ENCODE measurements at places on chromosomes 3 and 15.

- DNase-seq, result no peak
Observed at GRCh38 chr3:10485806-10486205, 19.6 kb downstream of the ATP2B2 start.

DNA sequence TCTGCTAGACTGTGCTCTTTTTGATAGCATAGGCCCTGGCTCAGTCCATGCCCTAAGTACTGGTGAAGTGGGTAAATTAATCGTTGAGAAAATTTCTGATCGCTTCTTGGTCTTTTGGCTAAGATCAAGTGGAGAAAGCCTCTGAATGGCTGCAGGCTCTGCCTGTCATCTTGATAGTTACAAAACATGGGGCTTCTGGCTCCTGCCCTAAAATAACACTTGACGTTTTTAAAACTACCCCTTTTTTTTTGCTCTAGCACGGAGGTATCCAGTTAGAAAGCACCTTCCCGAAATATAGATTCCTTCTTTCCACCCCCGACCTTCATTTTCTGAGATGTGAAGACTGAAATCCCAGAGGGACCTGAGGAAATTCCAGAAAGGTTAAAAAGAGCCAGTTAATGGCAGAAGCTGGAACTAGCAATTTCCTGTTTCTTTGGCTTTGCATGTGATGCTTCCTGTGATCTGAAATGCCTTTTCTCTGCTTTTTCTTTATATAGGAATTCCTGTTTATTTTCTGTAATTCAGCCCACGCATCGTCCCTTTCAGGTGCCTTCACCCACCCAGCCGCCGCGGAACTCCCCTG, 799 bp upstream of the C2CD4B start:
- peak; percentile 16 for DNase-seq

DNA sequence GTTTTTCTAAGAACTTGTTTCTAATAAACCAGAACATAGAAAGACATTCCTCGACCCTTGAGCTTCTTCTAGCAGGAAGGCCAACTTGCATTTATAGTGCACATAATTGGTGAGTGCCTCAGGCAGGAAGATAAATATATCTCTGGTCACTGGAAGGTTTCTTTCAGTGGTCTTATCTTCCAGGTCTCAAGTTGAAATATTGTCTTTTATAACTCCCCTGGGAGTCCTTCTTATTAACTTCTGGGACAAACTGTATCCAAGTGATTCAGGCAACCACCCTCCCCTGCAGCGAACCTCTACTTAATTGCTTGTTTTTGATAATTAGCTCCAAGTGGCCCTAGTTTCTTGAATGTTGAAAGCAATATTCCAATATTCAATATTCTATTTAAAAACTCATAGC, 346.8 kb upstream of the GOLIM4 start:
- DNase-seq, result no peak

- no peak for DNase-seq
Observed at GRCh38 chr3:130621824-130622223, 104.8 kb downstream of the COL6A6 start.

- no peak for DNase-seq
Observed at GRCh38 chr15:27088584-27089232, 117.7 kb downstream of the GABRG3 start.

GRCh38 chr3:38169027-38169317, 3.6 kb downstream of the OXSR1 start:
- DNase-seq, result no peak

DNA sequence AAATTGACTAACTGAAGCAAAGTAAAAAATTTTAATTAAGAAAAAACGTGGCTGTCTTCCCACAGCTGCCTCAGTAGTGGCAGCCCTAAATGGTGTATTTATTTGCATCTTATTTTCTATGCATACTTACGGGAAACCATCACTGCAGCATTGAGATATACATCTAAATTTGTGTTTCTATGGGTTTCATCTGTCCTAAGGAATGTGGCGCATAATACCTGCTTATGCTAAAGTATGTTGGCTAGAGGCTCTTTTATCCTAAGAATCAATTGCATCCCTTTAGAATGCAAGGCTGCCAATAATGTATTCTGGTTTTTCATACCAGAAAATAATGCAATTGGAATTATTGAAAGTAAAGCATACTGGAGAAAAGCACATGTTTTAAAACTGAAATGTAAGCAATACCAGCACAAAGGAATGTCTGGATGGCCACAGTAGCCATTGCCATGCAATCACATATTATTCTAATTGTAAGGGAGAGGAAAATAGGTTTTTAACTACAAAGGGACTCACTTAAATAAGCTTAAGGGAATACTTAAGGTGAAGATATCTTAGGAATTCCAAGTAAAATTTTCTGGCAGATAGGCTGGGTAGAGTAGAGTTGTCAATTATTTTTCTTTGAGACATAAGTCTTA, 834.5 kb upstream of the NECTIN3 start:
- DNase-seq, result no peak

- no peak for DNase-seq
Observed at GRCh38 chr3:55937301-55937700, 450.2 kb upstream of the WNT5A start.

DNA sequence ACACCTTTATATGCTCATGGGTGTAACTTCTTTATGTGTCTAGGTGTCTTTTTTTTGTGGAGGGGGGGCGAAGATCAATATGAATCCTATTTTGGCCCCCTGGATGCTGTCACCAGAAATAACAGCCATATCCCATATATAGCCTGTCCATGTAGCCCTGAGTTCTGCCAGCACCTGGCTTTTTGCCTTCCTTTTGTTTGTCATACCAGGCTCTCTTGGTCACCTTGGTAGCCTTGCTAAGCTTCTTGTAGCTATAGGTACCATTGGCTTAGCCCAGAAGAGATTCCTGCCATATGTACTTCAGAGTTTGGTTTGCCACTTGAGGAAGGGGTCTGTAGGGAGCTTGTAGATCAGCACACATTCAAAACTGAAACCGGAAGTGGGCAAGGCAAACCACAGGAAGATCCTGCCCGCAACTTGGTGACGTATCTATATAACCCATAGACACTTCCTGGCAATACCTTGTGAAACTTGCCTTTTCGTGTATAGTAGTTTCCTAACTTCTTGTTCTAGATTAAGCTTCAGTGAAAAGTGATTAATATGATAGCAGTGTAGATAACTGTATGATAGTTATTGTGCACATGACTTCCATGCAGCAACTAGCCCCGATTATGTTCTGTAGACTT, 11.9 kb downstream of the RASA2 start:
- DNase-seq, result no peak

GRCh38 chr15:74395319-74396145, 28.1 kb upstream of the CYP11A1 start:
- no peak for DNase-seq

DNA sequence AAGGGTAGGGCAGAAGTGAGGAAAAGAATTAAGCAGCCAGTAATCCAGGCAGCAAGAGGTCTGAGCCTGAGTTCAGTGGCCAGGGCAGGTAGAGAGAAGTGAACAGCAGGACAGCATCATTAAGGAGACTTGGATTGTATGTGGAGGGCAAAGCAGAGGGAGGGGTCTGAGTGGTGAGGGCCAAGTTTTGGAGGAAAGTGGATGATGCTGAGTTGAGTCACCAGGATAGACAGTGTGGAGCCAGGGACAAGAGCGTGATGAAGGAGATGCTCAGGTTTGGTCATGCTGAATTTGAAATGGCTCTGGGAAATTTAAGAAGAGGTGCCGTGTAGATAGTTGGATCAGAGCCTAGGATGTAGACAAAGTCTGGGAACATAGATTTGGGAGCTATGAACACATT, 93.1 kb downstream of the ARHGEF26 start:
- no peak for DNase-seq

DNA sequence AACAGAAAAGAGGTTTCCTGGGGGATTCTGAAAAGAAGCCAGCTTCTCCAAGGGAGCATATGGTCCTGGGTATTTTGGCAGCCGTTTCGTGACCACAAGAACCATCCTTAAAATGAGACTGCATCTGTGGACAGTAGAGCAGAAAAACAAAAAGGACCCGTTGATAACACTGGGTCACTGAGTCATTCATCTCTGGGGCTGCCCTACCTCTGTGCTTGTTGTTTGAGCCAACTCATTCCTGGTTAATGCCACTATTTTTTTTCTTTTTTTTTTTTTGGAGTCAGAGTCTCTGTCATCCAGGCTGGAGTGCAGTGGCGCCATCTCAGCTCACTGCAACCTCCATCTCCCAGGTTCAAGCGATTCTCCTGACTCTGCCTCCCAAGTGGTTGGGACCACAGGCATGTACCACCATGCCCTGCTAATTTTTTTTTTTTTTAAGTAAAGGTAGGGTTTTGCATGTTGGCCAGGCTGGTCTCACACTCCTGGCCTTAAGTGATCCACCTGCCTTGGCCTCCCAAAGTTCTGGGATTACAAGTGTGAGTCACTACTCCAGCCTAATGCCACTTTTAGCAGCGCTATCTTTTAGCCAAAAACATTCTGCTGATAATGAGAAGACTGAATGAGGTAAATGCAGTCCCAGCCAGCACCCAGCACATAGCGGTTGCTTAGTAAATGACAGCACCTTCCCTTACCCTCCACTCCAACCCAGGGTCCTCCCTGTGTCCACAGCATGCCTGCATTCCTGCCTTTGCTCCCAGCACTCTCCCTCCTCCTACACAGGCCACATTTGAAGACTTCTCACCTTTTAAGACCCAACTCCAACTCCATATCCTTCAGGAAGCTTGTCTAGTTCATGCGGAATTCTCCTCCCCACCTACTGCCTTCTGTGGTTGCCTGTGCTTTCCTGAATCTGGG, 9.1 kb upstream of the ISL2 start:
- no peak for DNase-seq

DNA sequence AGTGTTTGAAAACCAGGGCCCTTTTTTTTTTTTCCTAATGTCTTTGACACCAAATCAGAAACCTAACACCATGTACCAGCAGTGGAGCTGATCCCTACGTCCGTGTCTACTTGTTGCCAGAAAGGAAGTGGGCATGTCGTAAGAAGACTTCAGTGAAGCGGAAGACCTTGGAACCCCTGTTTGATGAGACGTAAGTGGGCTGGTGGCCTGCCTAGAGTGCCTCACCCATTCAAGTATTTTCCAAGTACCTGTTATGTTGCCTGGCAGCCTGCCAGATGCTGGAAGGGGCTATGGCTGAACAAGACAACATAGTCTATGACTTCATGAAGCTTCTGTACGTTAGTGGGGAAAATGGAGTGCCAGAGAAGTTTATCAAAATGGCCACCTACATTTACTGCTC, 39.7 kb downstream of the ESYT3 start:
- DNase-seq, result no peak

- DNase-seq, result no peak
Observed at GRCh38 chr3:160544844-160545503, 20.4 kb downstream of the KPNA4 start.

GRCh38 chr3:71673486-71673885, 51.7 kb downstream of the EIF4E3 start:
- no peak for DNase-seq

DNA sequence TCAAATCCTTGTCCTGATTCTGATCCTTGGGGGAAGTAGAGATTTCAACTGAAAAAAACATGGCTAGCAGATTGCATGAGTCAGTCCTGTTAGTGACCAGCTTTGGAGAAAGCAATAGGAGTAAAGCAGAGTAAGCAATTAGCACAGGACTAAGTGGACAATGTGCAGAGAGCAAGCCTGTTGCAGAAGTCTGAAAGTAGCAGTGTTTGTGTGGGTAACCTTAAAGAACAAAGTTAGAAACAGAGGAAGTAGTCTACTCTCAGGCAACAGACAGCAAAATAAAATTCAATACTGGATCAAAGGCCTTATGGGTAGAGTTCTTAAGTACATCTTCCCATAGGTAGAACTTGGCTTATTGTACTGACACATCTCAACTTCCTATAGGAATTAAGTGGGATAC, 916.8 kb downstream of the CADM2 start:
- no peak for DNase-seq

GRCh38 chr3:175325440-175325839, 466.3 kb downstream of the NAALADL2 start:
- DNase-seq, result no peak

- no peak for DNase-seq
Observed at GRCh38 chr3:4507024-4507596, 14.0 kb downstream of the ITPR1 start.

GRCh38 chr3:101803173-101803782, 24.3 kb downstream of the NXPE3 start:
- DNase-seq, result peak; percentile 38

DNA sequence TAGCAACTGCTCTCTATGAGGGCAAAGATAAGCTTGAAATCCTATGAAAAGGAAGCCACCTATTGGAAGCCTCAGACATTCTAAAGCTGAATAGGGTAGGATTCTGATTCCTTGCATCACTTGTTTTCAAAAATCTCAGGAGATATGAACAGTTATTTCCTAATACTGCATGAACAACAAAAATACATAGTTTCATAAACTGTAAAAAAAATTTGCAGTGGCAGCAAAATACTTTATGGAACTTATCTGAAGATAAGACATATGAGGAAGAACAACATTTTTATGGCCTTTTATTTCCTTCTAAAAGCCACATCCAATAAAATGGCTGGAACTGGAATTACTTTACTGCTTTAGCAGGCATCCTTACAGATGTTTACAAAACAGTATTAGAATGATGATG, 29.9 kb downstream of the AP3S2 start:
- no peak for DNase-seq

DNA sequence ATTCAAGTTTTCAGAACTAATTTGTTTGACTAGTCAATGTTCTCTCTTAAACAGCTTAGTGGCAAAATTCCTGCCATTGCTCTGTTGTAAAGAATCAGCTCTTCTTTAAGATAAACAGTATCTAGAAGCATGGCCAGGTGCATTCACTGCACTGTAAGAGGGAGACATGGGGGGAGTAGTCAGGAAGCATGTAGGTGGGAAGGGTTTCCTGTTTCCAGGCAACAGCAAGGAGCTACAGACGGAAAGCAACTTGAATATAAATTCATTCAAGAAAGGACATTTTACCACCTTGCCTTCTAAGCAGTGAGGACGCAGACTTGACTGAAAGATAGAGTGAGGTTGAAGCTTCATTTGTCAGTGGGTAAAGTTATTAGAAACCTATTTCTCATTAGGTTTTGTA, 55.3 kb downstream of the BBX start:
- DNase-seq, result no peak

DNA sequence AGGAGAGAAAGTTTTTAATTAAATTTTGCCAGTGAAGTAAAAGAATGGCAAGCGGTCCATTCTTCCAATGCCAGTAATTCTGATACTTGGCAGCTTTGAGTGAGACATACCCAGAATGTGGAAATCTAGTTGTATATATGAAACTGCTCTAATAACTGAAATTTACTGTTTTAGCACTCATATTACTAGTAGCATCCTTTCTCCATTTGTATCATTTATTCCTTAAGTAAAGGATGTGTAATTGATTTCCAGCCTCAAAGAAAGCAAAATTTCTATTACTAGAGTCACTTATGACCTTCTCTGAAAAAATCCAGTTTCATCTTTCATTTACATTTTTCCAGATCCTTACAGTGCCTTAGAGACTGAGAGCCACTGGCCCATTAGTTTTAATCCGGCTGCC, 65.1 kb downstream of the PBRM1 start:
- no peak for DNase-seq

DNA sequence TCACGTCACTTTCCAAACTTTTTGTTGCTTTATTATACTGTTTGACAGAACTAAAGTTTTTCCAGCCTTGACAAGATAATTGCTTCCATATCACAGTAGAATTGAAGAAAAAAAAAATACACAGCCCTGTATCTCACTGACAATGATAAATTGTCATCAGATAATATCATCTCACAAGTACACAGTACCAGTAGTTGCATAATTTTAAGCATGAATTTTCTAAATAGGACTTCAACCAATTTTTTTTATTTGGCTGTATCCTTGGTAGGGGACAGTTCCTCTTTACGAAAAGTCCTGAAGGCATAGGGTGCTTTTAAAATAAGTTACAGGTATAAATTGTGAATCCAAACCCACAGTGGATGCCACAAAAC, 230.7 kb downstream of the ATP8B4 start:
- no peak for DNase-seq

- no peak for DNase-seq
Observed at GRCh38 chr15:67762610-67763368, 62.5 kb upstream of the SKOR1 start.
